ENCODE measurements at places on chromosomes 1 and 21. TPM values are rescaled to one million over a fixed set of nuclear protein-coding genes. Genes with fewer than 3 reads are reported as not detected.

GSTM3 gene
- total RNA-seq = 93.7 TPM

GRCh38 chr1:48730164-48730910 lies 46.4 kb downstream of the BEND5 start:
- no peak overlapping the region for H3K4me3 ChIP-seq
- DNase-seq = no peak
- no peaks in the 10 kb centered on the region for H3K4me1 ChIP-seq
- H3K36me3 ChIP-seq = peaks cover 66% of the 10 kb centered on the region

DNA sequence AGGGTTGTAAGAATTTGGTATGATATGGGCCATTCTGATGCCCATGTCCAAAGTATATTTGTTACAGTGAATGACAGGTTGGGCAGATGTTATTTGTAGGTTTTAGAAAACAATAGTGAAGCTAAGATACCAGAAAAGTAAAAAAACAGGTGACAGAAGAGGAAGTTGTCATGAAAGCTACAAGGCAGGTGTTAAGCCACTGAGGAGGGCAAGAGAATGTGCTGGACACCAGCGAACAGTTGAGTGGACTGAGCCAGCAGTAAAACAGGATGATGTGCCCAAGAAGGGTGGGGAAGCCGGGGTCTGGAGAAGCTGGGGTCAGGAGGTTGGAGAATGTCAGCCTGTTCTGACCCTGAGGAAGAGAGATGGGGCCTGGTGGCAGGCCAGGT lies 83.3 kb downstream of the DTL start:
- H3K4me1 ChIP-seq = peaks cover 26% of the 10 kb centered on the region
- no peaks in the 10 kb centered on the region for H3K27me3 ChIP-seq

- H3K4me3 ChIP-seq = no peak overlapping the region
- peak; percentile 20 for DNase-seq
- peak overlapping the region; percentile 47 for H3K27ac ChIP-seq
- H3K27me3 ChIP-seq = no peaks in the 10 kb centered on the region
- H3K4me1 ChIP-seq = no peaks in the 10 kb centered on the region
Measured at GRCh38 chr21:19011451-19011850, 607.9 kb upstream of the TMPRSS15 start.

GRCh38 chr1:6162773-6163172 lies 17.3 kb downstream of the CHD5 start:
- no peak overlapping the region for H3K27ac ChIP-seq
- H3K4me3 ChIP-seq = no peak overlapping the region
- H3K4me1 ChIP-seq = no peaks in the 10 kb centered on the region
- no peaks in the 10 kb centered on the region for H3K36me3 ChIP-seq
